Hematopoietic multipotent progenitor cell (in vitro differentiated cells): ENCODE measurements at places on chromosomes 4 and X. TPM values are rescaled to one million over a fixed set of nuclear protein-coding genes. Genes with fewer than 3 reads are reported as not detected.

The RTL9 gene
- under 0.01 TPM for total RNA-seq

The HELT gene
- total RNA-seq = not detected

The HAND2 gene
- not detected for total RNA-seq

The GUCY1B1 gene
- 29.6 TPM for total RNA-seq
